ENCODE measurements at places on chromosomes 1 and 21. TPM values are rescaled to one million over a fixed set of nuclear protein-coding genes. Genes with fewer than 3 reads are reported as not detected.

Gene CCDC27
- not detected for total RNA-seq

Gene CORT
- not detected for total RNA-seq

Gene C1orf116
- total RNA-seq = 6.3 TPM

Gene OVAAL
- total RNA-seq = 0.11 TPM

Gene RNU1-1
- not detected for total RNA-seq

Gene TCP10L
- 0.80 TPM for total RNA-seq

Gene BSND
- not detected for total RNA-seq

Gene SLC2A5
- 0.77 TPM for total RNA-seq

Gene CYP4A22
- not detected for total RNA-seq

Gene E2F2
- 2.4 TPM for total RNA-seq

Gene TFF1
- 26.4 TPM for total RNA-seq

Measured in A549 treated with AZD2906 at 1 μM for 4 hours (cell line).